Cortex of kidney (tissue), 1 donor: ENCODE measurements at places on chromosomes 3 and 15.

DNA sequence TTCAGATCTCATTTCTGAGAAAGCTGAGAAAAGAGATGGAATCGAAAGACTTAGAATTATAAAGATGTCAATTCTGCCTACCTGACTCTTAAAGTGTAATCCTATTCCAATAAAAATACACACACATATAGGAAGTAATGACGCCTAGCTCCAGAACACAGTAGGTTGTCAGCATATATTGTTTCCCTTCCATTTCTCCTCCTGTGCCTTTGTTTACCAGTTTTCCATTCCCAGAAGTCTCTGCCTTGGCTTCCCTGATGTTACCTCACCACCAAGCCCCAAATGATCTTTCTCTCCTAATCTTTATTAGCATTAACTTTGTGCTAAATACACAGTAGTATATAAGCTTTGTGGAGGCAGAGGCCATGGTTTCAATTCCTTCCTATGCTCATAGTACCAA is 40.0 kb downstream of the TM4SF4 start:
- DNase-seq: no peak

DNA sequence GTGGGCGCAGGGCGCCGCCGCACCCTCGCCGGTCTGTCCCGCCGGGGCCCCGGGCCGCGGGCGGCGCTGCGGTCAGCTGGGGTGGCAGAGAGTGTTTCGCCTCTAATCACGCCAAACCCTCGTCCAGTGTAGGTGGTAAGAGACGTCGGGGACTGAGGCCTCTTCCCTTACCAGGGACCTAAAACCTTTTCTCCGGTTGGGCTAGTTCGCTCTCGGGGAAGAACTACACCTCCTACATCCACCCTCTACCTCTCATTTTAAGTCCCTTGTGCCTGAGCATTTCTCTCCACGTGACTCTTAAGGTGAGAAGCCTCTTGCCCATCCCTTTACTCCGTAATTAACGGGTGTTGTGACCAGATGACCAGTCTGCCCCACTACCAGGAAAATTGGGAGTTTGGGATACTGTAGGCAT is 520 bp downstream of the TMEM42 start:
- DNase-seq: no peak

GRCh38 chr3:24529210-24529609 is 34.6 kb upstream of the THRB start:
- DNase-seq: no peak

GRCh38 chr3:141412087-141412935 is 44.0 kb downstream of the ZBTB38 start:
- no peak for DNase-seq

DNA sequence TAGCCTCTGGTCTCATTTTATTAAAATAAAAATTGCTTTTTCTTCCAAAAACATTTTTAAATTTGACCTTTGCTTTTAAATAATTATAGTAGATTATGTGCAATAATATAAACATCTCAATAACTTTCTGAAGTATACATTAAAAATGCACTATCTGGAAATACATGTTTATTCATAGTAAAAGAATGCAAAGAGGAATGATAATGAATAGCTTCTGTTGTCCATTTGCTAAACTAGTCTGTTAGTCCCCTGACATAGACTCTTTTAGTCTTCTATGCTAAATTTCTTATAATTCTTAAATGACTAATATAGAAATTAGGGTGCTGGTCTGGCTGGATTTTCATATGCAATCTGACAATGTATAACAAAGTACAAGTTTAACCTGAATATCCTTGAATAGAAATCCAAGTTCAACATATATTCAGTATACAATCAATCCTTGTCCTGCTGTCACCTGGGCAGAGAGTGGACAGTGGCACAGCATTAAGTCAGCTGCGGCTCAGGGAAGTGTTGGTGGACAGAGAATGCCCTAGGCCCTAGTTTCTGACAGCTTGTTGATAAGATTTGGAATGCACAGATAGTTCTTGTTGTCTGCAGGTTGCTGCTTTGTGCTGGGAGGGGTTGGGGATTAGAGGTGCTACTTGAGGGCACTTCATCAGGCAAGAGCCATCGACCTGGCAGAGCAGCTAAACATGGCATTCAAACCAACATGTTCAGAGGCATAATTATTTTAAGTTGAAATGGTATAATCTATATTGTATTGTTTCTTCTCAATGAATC is 161.7 kb downstream of the MBNL1 start:
- DNase-seq: no peak

GRCh38 chr3:140416666-140417065 is 261.2 kb upstream of the TRIM42 start:
- no peak for DNase-seq

DNA sequence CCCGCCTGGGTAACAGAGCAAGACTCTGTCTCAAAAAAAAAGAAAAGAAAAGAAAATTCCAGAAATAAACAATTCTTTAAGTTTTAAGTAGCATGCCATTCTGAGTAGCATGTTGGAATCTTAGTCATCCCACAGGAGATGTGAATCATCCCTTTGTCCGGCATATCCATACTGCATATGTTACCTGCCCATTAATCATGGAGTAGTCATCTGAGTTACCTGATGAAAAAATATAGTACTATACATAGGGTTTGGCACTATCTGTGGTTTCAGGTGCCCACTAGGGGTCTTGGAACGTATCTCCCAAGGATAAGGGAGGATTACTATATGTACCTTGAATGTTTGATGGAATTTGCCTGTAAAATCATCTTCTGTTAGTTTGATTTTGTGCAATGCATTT is 6.3 kb upstream of the CCR4 start:
- no peak for DNase-seq
